ENCODE measurements at places on chromosomes 7 and 10.
A peak's percentile ranks its signal among the peaks of the same experiment; 100 is the strongest.

GRCh38 chr7:45179666-45180065 is 22.1 kb downstream of the RAMP3 start:
- DNase-seq = no peak

GRCh38 chr7:28957751-28958234 is 337 bp downstream of the TRIL start:
- peak; percentile 20 for DNase-seq

DNA sequence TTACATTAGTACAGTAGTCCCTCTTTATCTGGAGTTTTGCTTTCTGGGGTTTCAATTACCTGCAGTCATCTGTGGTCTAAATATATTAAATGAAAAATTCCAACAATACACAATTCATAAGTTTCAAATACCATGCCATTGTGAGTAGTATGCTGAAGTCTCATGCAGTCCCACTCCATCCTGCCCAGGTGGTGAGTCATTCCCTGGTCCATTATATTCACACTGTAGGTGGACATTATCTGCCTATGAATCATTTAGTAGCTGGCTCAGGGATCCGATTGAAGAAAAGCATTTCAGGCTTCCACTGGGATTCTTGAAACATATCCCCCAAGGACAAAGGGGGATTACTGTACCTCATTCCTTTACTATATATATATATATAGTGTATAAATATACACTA is 298.2 kb upstream of the GALNT17 start:
- DNase-seq = no peak

GRCh38 chr7:155999631-156000489 is 187.6 kb upstream of the SHH start:
- DNase-seq = no peak

Data from head of caudate nucleus (tissue), 42 donors.